Stimulated activated CD8-positive, alpha-beta memory T cell treated with anti-CD3 and anti-CD28 coated beads, Interleukin-2, amount 100 ng/mL, for 1 hour (primary cell): ENCODE measurements at places on chromosomes 13 and 19.

GRCh38 chr13:77000475-77000874 is 8.6 kb downstream of the CLN5 start:
- DNase-seq, result no peak

- DNase-seq, result no peak
Observed at GRCh38 chr13:52974711-52975110, 53.9 kb upstream of the OLFM4 start.

- DNase-seq, result no peak
Observed at GRCh38 chr19:49315111-49315510, 9.9 kb downstream of the SLC6A16 start.

- DNase-seq, result no peak
Observed at GRCh38 chr13:105846923-105847322, 688.5 kb downstream of the EFNB2 start.

DNA sequence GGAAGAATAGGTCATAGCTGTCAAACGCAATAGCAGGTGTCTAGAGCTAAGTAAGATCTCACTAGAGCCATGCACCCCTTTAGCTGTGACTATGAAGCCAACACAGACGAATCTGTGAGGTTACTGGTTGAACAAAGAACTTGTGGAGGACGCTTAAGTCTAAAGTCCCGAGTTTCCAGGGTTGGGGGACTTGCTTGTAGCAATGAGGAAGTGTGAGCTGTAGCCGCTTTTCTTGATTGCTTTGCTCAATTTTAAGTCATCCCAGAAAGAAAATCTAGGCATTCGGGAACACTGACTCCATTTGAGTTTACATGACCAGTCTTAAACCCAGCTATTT is 1.6 kb downstream of the GPC5 start:
- DNase-seq, result no peak

DNA sequence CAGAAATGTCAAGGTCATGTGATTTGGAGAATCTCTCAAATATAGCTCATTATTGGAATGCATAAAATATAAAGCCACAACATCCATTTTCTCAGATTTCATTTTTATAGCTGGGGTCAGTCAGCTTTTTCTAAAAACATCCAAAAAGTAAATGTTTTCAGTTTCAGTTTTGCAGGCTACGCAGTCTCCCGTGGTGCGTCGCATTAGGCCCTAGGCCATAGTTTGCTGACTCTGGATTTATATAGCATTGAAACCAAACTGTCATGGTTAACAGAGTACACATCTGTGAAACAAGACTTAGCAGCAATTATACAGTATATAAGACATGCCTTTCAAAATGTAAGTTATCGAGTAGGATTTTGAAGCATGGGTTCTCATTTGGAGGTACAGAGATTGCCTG is 140.0 kb downstream of the IRS2 start:
- DNase-seq, result no peak

- DNase-seq, result no peak
Observed at GRCh38 chr13:101838323-101838722, 385.8 kb downstream of the ITGBL1 start.

DNA sequence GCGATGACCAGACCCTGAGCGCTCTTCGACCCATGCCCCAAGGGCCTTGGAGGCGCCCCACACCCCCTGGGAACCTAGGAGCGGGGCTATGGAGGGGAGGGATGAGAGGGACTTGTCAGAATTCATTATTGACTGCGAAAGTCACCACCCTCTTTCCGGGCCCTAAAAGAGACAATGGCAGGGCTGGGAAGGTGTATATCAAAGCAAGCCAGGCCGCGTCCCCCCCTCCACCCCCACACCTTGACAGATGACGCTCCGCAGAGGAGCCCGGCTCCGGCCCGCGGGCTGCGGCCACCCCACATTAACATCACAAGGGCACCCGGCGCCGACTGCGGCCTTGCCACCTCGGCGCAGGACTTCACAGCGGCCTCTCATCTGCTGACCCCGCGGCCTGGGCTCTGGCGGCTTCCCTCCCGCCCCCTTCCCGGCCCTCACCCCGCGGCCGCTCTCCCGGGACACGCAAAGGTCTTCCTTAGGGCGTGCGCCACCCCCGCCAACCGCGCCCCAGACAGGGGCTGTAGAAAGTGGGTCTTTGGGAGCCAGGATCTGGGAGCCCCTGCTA is 2.4 kb downstream of the CDX2 start:
- DNase-seq, result no peak

DNA sequence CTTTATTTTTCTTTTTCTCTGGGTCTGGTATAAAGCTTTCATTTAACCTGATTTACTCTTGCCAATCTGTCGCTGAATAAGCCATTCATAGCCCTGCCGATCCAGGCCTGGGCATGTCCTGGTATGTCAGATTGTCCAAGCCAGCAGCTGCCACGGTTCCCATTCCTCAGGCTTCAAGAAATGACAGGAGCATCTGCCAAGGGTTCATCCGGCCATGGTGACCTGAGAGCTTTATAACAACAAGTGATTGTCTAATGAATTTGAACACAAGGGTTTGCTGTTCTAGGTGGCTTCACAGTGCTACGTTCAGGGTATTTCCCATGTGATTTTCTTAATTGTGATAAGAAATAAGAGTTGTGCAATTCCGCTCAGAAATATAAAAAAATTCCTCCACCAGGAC is 20.0 kb downstream of the PNMA8A start:
- no peak for DNase-seq

- no peak for DNase-seq
Observed at GRCh38 chr13:99041788-99042187, 63.9 kb upstream of the DOCK9 start.

- DNase-seq, result no peak
Observed at GRCh38 chr13:27309967-27310598, 39.5 kb downstream of the RASL11A start.

DNA sequence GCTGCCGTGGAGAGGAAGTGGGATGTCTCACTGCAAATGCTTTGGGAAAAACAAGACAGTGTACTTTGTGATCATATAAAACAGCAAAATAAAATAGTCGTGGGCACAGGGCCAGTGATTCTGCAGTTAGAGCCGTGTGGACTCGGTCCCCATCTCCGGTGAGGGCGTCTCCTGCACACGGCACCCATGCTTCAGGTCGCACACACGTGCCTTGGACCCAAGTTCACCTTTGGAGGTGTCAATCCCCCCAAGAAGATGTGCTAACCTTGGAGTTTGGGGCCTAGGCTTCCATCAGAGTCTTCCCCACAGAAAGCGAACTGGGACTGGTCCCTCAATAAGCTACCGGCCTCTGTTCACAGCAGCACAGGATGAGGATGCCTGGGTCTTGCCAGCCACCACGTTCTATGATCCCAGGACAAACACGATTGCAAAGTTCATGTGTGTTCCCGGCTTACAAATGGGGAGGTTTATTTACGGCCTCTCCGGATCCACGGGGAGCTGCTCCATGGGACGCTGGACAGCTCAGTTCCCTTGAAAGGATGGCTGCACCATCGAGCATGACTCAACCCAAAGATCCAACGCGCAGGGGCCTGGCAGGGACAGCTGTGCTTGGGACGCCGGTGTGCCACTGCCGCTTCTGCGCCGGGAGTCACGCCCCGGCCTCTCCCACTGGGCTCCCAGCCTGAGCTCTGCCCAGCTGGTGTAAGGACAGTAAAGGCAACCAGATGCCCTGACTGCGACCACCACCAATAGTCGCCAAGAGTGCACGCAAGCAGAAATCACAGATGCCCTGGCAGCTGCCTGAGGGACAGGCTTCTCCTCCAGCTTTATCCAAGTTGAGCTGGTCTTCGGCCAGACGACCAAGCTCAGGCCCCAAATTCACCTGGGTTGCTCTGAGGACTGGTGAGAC is 8.6 kb downstream of the GAS6 start:
- no peak for DNase-seq

DNA sequence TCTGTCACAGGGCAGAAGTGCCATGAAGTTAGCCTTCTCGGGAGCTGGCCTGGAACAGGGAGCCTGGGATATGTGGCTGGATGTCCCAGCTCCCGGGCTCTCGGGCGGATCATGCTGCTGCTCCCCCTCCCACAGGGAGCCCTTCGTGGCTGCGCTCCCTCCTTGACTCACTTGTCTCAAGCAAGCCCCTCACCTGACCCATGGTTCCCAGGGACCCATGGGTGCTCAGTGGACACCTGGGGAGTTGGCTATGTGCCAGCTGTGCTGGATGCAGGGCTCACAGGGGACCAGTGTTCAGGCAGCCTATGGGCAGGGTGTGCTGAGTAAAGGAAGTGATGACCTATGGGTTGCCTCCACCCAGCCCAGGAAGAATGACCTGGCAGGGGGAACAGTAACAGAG is 213.1 kb upstream of the SGCG start:
- DNase-seq, result no peak

DNA sequence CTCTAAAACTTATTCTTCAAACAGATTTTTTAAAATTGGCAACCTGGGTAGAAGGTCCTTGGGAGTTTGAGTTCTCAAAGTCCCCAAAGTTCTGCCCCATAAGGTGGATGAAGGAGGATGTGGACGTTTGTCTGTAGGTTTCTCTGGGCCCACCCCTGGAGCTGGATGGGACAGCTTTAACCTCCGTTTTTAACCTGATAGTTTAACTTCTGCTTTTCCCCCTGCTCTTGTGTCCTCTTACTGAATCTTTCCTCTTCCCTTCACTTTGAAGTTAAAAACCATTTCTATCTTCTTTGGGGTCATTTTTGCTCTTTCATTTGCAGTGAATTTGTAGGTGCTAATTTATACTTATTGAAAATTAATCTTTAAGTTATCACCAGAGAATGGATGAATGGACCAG is 79.1 kb downstream of the ESD start:
- DNase-seq, result no peak

- DNase-seq, result no peak
Observed at GRCh38 chr13:29473166-29473565, 122.3 kb downstream of the SLC7A1 start.

DNA sequence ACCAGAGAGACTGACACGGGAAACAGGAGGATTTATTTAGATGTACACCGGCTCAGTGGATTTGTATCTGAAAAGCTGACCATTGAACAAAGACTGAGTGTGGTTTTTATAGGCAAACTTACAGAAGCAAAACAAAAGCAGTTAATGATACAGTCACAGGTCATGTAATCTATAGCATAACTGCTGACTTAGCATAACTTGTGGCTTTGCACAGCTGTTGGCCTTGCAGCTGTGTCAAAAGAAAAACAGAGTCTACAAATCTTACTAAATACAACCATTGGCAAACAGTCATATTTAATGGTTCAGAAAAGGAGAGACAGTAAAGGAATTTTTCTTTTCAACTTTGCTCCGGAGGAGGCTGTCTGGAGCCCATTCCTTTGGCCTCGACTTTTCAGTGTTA is 2.3 kb upstream of the ILF3 start:
- DNase-seq, result no peak

- no peak for DNase-seq
Observed at GRCh38 chr13:61417086-61417570, 1.5 kb upstream of the PCDH20 start.
